Endothelial cell of umbilical vein (primary cell): ENCODE measurements at places on chromosomes 6 and 20. TPM values are rescaled to one million over a fixed set of nuclear protein-coding genes. Genes with fewer than 3 reads are reported as not detected.

Gene KHDC1
- polyA plus RNA-seq = 4.2 and 4.4 TPM in 2 replicates

Gene CAP2
- 10.2 and 12.2 TPM in 2 replicates for polyA plus RNA-seq

Gene PM20D2
- polyA plus RNA-seq = 2.9 and 3.0 TPM in 2 replicates

Gene EYS
- 0.01 and 0.21 TPM in 2 replicates for polyA plus RNA-seq

Gene HLA-DMA
- polyA plus RNA-seq = 7.7 and 10.9 TPM in 2 replicates

Gene BCAS1
- polyA plus RNA-seq = not detected in 2 replicates

Gene SPATA25
- polyA plus RNA-seq = 0.69 and 1.0 TPM in 2 replicates

Gene PTCRA
- polyA plus RNA-seq = 0.13 TPM in 1 of 2 replicates, not detected in the other

Gene SRMS
- polyA plus RNA-seq = not detected in 2 replicates

Gene WFDC5
- not detected in 2 replicates for polyA plus RNA-seq

Gene GGTLC1
- polyA plus RNA-seq = not detected in 2 replicates

Gene PPIL6
- polyA plus RNA-seq = 0.11 and 0.25 TPM in 2 replicates

Gene ZSCAN12
- 1.1 and 1.3 TPM in 2 replicates for polyA plus RNA-seq

Gene ULBP2
- polyA plus RNA-seq = 22.8 and 26.4 TPM in 2 replicates

Gene RNF144B
- polyA plus RNA-seq = 14.3 and 18.1 TPM in 2 replicates

Gene TFAP2D
- polyA plus RNA-seq = not detected in 2 replicates

Gene GSTA3
- not detected in 2 replicates for polyA plus RNA-seq

Gene TNFRSF6B
- polyA plus RNA-seq = 11.3 and 20.6 TPM in 2 replicates

Gene NOX3
- polyA plus RNA-seq = not detected in 2 replicates

Gene IL17A
- polyA plus RNA-seq = not detected in 2 replicates

Gene RPN2
- polyA plus RNA-seq = 530 and 586 TPM in 2 replicates

Gene OR2B6
- not detected in 2 replicates for polyA plus RNA-seq

Gene POPDC3
- polyA plus RNA-seq = 1.6 TPM in 2 replicates

Gene TDRD6
- under 0.01 and 0.13 TPM in 2 replicates for polyA plus RNA-seq

Gene SLC22A23
- polyA plus RNA-seq = 4.0 and 4.2 TPM in 2 replicates

Gene DZANK1
- 0.97 and 1.1 TPM in 2 replicates for polyA plus RNA-seq

Gene KIFC1
- polyA plus RNA-seq = 38.5 and 39.3 TPM in 2 replicates

Gene TP53TG5
- not detected in 2 replicates for polyA plus RNA-seq

Gene VSTM2L
- polyA plus RNA-seq = 0.18 and 0.25 TPM in 2 replicates

Gene GNRH2
- 0.13 TPM in 1 of 2 replicates, not detected in the other for polyA plus RNA-seq

Gene PI3
- polyA plus RNA-seq = not detected in 2 replicates
